ENCODE measurements at places on chromosomes 4 and X.

- DNase-seq: peak; percentile 33
Observed at GRCh38 chr4:3349116-3349515, 56.3 kb downstream of the RGS12 start.

- DNase-seq: peak; percentile 60
Observed at GRCh38 chr4:17468619-17469221, 43.2 kb downstream of the QDPR start.

- no peak for DNase-seq
Observed at GRCh38 chr4:123846561-123846960, 450.0 kb downstream of the SPRY1 start.

- DNase-seq: no peak
Observed at GRCh38 chr4:71136071-71136470, 142.6 kb downstream of the DCK start.

DNA sequence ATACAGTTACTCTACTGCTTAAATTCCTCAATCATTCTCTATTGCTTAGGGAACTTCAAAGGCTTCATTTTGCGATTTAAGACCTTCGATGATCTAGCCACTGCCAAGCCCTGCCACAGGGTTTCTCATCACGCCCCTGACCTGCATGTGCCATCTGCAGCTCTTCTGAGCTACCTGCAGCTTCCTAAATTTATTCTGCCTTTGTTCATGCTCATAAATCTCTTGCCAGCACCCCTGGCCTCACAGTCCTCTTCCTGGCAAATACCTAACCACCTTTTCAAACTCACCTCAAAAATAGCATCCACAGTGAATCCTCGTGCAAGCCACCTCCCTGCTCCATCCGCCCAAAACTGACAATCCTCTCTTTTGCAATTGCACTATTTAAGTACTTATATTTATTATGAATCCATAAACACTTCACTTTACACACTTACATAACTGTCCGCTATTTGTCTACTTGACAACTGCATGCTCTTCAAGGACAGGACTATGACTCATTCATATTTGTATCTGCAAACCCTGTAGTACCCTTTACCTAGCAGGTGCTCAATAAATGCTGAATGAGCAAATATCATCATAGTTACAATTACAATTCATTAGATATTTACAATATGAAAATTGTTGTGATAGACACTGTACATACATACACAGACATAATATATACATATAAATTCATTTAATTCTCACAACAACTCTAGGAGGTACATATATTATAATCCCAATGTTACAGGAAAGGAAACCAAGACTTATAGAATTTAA lies 280.0 kb upstream of the RASGEF1B start:
- DNase-seq: no peak

DNA sequence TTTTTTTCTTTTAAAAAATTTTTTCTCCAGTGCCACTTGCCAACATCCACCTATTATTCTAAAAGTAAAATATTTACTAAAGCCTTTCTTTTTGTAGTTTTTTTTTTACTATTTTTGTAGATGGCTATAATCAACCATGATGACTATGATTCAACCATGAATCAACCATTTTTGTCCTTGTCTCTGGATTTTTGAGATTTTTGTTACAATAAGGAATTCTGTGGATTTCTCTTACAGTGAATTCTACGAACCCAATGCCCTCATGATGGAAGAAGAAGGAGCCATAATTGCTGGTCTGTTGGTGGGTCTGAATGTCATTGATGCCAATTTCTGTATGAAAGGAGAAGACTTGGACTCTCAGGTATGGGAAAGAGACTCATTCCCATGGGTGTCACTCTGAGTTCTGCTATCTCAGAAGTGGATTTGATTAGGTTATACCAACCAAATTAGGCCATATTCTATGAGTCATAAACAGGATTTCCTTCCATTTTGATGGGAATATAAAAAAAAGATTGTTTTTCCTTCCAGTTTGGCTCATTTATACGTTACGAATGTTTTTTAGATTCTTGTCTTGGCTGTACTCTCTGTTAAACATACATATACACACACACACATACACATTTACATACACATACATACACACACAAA lies 46.7 kb downstream of the RUFY3 start:
- no peak for DNase-seq

DNA sequence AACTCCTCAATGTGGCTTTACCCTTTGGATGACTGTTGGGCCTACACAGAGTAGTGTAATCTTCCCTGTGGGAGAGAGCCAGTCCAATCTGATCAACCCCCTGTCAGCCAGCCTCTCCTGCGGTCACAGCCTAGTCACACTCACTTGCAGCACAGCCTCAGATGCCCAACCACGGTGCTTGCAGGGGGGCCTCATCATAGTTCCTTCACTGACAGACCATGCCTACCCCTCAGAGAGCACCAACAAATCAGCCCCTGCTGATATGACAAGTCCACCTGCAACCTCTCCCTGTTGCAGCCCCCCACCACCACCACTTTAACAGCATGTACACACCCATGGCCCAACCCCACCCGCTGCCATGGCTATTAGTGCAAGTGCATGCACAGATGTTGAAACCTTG lies 146.8 kb downstream of the HMGN5 start:
- no peak for DNase-seq

GRCh38 chrX:155237719-155238118 lies 21.5 kb downstream of the VBP1 start:
- DNase-seq: no peak

DNA sequence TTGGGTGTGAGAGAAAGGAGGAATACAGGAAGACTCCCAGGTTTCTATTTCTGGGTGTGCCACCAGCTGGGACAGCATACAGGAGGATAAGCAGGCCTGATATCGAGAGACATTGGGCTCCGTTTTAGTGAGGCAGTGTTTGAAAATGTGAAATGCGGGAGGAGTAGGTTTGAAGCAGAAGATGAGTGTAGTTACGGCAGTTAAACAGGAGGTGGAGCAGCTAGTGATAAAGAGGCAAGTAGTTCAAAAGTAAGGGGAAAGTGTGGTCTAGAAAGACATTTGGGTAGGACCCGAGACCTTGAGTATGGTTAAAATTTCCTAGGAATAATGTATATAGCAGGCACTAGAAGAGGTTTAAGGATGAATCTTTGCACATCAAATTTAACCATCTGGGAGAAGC lies 42.4 kb downstream of the DCUN1D4 start:
- peak; percentile 47 for DNase-seq

- no peak for DNase-seq
Observed at GRCh38 chr4:144574000-144574399, 72.0 kb upstream of the HHIP start.

DNA sequence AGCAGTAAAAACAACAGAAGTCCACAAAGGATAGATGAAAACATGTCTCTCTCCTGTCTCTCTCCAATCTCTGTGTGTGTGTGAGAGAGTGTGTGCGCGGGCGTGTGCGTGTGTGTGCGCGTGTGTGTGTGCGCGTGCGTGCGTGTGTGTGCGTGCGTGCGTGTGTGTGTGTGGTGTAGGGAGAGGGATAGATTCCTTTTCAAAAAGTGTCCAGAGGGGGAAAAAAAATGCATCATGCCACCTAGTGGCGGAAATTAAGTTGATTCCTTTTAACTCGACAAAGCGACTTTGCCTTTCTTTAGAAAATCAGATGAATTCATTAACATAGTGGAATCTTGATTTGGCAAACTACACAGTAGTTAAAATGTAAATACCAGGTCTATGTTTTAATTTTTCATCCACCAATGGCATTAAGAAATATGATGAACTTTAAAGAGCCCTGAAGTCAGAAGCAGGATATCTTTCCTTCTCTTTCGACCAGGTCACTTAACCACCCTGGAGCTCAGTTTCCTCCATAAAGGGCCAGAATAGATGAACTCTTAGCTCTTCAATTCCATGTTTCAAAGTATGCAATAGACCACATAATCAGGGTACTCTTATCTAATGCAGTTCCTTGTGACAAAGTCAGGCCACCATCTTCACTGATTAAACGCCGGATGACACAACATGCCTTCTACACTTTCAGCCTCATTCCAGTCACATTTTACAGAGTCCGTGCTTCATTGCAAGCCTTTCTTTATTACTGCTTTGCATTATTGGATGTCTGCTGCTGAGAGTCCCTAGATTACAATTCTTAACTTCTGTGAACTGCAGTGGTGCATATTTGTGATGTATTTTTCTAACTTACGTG lies 162.8 kb downstream of the FBXO8 start:
- peak; percentile 68 for DNase-seq

DNA sequence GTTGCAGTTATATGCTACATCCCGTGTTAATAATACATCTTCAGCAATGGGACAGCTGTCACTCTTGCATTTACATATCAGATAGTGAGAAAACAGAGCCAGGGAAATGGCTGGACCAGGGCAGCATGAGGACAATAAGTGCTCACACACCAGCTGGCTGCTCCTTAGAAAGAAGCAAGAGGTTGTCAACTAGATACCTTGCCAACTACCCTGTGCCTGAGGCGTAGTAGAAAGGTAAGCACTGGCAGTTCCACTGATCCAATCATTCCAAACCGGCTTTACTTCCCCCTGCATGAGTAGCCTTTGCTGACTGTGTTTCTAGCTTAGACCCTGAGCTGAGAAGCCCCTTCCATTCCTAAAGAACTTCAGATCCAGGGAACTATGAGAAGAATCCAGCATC lies 52.2 kb upstream of the FGF13 start:
- DNase-seq: no peak

DNA sequence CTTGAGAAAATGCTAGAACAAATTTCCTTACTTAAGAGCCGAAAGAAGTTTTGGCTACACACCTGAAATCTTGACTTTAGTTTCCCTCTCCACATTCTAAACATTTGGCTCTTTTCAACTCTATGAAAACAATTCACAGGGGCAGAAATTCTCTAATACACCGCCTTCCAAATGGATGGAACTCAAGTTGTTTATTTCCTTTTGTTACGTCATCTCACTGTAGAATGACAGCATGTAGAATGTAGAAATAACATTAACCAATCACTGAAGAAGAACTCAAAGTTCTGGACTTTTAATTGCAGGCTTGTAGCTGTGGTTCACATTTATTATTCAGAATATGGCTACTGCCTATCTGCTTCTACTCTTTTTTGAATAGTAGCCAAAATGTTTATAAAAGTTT lies 1.9 kb downstream of the DMP1 start:
- DNase-seq: no peak

- DNase-seq: no peak
Observed at GRCh38 chrX:103783196-103783595, 6.6 kb downstream of the PLP1 start.

- DNase-seq: no peak
Observed at GRCh38 chr4:37639551-37640285, 46.5 kb downstream of the RELL1 start.

- DNase-seq: peak; percentile 73
Observed at GRCh38 chrX:49884290-49884862, 5.1 kb downstream of the USP27X start.

GRCh38 chr4:145912376-145912775 lies 26.2 kb downstream of the ZNF827 start:
- DNase-seq: no peak

- peak; percentile 81 for DNase-seq
Observed at GRCh38 chrX:11341274-11342201, 48.3 kb downstream of the AMELX start.

DNA sequence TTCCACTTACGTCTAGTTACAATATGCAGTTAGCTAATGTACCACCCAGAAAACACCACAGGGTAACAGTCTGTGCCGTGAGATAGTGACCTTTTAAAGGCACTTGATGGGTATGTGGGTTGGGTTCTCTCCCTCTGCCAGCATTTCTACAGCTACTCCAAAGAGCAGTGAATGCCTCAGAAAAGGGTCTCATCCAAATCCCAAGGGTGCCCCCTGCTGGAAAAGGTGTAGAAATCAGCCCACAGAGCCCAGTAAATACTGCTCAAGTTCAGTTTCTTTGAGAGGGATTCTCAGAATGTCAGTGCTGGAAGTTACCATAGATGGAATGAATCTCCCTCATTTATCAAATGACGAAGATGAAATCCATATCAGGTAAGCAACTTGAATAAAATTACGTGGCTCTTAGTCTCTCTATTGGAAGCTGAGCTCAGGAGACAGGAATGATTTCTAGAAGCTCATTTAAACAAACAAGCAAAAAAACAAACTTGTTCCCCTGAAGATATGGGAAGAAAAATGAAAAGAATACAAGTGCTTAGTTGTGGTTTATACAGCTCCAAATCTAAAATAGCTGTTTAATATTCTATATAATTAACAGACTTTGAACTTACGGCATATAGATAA lies 9.5 kb downstream of the RNF175 start:
- peak; percentile 89 for DNase-seq

DNA sequence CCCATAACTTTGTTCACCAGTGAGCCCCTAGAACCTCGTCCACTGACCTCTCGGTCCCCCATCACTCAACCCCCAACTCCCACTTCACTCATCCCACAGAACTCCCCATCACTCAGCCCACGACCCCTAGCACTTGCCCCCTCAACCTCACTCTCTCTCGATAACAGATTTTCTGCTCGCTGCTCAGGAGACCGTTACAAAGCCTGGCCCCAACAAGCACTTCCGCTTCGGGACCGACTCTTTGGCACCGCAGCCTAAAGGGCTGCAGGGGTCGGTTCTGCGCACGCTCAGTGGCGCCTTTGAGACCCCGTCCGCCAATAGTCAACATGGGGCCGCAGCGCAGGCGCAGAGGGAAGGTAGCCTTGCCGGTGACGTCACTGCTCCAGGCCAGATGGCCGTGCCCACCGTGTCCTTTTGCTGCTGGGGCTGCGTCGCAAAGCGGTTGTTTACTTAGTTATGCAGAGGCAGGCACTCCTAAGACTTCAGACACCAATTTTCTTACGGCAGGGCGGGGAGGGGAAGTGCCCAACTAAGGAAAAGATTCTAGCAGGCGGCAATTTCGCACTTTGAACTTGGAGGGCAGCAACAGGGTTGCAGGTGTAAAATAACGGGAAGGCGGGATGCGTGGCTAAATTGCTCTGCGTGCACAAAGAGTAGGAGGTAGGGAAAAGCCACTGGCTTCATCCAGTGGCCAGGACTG lies at the start of gene ZNF182:
Gene ZNF182, minus strand, starts transcription at position 232 of the 700 bp plus-strand sequence. CDS start 1,380 bp downstream, outside the sequence.
- peak; percentile 94 for DNase-seq

DNA sequence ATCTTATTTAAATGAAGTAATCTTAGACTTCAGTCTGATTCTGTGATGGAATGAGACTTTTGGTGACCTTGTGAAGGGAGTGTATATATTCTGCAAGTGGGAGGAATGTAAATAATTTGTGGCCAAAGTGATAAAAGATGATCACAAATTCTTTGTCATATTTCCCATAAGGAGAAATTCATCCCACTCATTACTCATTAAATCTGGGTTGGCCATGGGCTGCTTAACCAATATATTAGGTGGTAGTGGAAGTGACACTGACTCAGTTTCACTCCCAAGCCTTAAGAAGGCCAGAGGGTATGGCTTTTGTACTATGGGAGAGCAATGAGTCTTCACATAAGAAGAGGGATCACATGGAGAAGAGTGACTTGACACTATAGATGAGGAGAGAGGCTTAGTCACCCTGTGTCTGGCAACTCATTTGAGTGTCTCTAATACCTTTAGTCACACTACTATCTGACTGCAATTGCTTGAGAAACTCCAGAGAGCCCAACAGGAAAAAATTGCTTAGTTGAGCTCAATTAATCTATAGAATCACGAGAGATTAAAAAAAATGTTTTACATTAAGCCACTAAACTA lies 408.2 kb upstream of the PITX2 start:
- no peak for DNase-seq

- DNase-seq: peak; percentile 26
Observed at GRCh38 chrX:30488092-30488491, 89.5 kb downstream of the TASL start.

- DNase-seq: no peak
Observed at GRCh38 chrX:105543283-105543682, 279.1 kb upstream of the NRK start.

Measured in NB4 (cell line).